ENCODE measurements at places on chromosomes 6 and 20.

GRCh38 chr20:56391037-56391436, 978 bp downstream of the AURKA start:
- DNase-seq: peak; percentile 54

DNA sequence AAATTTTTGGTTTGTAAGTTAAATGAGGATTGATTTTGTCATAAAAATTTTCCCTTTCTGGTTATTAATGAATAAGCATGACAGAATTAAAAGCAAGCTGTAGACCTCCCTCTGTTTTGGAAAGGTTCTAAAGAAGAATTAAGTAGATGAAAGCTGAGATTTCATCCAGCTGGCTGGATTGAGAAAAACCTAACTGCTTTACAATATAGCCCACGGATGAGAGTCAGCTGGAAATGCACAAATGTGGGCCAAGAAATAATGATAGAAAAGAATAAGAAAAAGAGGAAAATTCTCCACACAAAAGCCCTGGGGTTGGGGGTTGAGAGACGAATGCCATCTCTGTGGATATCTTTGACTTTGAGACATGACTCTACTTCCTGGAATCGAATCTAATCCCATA, 631.6 kb downstream of the HDGFL1 start:
- no peak for DNase-seq

DNA sequence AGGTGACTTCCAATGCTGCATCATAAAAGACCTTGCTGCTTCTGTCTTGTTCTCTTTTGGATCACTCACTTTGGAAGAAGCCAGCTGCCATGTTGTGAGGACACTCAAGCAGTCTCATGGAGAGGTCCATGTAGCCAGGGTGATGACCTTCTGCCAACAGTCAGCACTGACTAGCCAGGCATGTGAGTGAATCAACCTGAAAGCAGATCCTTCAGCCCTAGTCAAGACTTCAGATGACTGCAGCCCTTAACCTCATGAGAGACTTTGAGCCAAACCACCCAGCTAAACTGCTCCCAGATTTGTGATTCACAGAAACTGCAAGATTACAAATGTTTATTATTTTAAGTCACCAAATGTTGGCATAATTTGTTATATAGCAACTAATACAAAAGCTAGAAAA, 86.0 kb upstream of the IYD start:
- no peak for DNase-seq

GRCh38 chr20:53515749-53516148, 77.9 kb downstream of the ZNF217 start:
- no peak for DNase-seq
